NCI-H524 (cell line): ENCODE measurements at places on chromosomes 12 and 14.
A peak's percentile ranks its signal among the peaks of the same experiment; 100 is the strongest.

DNA sequence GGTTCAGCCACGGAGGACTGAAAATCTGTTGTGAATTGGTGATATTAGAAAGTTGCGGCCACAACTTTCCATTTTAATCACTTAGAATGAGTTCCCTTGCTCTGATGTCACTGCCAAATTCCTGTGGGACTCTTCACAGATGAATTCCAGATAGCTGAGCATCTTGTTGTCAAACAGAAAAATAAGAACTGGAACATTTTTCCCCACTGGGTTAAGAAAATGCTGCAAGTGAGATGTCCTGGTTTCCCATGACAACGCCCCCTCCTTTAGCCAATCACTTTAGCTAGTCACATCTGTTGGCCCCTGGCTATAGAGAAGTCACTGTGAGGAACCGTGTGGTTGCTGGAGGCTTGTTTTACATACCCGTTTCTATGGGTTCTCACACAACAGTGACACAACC is 135.9 kb downstream of the KTN1 start:
- DNase-seq: no peak

DNA sequence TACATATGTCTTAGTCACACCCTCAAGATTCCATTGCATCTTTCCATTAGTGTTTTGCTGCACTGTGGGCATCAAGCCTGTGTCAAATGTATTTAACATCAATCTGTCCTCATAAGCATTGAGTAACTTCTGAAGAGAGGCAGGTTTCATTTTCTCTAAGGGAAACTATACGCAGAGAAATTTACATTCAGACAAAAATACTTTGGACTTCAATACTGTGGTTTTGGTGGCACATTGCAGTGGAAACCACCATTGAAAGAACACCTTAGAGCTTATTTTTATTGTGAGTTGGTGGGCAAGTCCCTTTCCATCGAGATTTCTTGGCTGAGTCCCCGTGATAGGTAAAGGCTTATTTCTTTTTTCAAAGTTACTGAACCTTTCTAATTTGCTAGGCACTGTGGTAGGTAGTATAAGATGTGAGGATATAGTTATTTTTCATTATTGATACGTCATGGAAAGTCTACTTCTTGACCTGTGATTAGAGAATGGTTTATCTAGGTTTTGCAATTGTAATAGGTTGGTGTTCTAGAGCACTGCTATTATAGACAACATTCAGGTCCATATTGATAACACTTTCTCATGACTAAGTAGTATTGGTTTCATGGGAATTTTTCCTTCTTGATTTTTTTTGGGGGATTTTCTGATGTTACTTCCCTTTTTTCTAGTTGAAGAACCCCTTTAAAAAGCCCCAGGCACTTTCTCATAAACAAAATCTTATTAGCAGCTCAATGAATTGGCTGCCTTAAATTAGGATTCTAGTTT is 81.9 kb downstream of the CFAP54 start:
- DNase-seq: no peak

- no peak for DNase-seq
These were observed 360.4 kb downstream of the PCNX1 start for GRCh38 chr14:71267691-71268090.

GRCh38 chr12:93825931-93826555 is 148.9 kb downstream of the CRADD start:
- DNase-seq: no peak

DNA sequence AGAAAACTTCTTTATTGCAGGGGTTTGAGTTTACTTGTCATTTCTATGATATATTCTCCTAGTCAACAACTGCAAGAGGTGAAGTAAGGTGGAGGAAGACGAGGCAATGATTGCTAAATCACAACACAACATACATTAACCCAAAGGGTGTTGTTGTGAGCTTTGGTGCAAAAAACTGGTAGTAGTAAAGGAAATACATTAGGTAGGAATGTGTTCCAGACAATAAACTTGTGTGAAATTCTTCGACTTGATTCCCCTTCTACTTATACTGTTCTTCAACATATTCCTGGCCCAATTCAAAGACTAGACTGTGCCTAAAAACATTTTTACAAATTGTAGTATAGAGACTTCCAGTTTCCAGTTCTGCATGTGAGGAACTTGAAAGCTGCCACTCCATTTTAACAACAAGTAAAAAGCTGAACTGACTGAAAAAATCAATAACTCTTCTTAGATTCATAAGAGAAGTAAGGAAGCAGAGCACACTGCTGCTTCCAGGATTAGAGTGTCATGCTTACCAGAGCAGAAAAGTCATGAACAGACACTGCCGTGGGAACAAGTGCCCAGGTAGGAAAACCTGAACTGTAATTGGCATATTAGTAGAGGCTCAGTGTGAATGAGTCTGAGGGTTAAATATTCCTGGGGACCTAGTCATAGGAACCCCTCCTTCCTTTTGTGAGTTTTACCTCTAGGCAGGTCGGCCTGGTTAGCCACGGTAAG is 22.2 kb downstream of the COX8C start:
- DNase-seq: no peak

DNA sequence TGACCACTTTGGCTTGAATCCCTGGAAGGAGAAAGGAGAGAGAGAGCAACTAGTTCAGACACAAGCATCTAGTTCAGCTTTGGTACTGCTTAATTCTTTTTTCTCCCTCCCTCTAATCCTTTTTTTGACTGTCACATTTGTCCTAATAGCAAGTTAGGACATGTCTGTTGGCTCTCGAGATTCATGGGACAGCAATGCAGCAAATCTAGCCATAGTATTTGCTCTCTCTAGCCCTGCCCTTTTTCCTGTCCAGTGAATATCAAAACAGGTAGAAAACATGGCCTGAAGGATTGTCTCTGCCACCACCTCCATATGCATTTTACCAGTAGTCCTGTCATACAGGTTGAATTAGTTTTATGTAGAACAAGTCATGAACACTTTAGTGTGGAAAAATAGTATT is 116.4 kb downstream of the PTPRB start:
- no peak for DNase-seq

GRCh38 chr14:92658160-92658559 is 90.3 kb downstream of the LGMN start:
- DNase-seq: no peak

DNA sequence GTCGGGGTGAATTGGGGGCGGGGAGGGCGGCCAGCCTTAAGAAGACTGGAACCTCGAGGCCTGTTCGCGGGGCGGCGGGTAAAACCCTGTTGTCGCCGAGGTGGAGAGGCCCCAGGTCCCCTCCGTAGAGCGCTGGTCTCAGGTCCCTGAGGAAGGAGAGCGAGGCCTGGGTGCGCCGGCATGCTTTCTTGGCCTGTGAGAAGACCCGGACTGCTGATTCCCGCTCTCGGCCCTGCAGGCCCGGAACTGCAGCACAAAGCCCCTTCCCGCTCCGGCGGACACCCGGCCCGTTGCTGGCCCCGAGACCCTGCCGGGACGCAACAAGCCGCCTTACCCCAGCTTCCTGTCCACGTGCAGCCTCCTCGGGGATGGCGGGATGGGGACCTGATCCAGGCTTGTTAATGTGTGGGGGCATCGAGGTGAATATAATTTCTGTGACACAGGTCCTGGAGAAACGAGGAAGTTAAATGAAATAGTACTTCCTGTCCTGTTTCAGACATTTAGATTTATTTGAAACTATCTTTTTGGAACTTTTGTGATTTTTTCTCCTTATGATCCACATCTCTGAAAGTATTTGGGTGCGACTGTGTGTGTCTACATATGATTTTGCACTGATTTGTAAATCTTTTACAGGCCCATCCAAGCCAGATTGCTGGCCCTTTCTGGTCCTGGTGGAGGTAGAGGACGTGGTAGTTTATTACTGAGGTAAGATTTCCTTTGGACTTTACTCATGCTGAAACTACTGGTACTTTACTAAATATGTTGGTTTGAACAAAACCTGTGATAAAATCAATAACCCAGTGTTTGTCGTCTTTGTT is 600 bp downstream of the PNN start:
- peak; percentile 26 for DNase-seq

DNA sequence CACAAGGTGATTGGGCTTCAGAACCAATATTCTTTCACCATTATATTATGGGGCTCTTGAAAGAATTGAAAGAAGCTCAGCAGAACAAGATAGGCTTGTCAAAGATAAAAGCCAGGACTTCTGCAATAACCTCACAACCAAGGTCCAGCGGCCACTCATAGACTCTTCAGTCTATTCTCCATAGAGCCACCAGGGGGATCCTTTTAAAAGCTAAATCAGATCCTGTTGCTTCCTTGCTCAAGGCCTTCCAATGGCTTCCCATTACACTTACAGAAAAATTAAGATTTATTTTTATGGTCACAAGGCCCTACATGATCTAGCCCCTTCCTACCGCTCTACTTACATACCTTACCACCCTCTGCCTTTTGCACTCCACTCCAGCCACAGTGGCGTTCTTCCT is 169.6 kb downstream of the C12orf42 start:
- DNase-seq: peak; percentile 50

DNA sequence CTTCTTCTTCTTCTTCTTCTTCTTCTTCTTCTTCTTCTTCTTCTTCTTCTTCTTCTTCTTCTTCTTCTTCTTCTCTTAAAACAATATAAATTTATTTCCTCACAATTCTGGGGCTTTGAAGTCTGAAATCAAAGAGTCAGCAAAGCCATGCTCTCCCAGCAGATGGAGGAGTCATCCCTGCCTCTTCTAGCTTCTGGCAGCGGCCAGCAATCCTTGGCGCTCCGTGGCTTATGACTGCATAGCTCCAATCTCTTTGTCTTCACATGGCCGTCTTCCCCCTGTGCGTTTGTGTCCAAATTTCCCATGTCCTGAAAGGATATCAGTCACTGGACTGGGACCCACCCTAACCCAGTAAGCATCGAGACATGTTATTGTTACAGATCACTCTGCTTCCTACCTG is 22.9 kb downstream of the KCNA1 start:
- DNase-seq: no peak

DNA sequence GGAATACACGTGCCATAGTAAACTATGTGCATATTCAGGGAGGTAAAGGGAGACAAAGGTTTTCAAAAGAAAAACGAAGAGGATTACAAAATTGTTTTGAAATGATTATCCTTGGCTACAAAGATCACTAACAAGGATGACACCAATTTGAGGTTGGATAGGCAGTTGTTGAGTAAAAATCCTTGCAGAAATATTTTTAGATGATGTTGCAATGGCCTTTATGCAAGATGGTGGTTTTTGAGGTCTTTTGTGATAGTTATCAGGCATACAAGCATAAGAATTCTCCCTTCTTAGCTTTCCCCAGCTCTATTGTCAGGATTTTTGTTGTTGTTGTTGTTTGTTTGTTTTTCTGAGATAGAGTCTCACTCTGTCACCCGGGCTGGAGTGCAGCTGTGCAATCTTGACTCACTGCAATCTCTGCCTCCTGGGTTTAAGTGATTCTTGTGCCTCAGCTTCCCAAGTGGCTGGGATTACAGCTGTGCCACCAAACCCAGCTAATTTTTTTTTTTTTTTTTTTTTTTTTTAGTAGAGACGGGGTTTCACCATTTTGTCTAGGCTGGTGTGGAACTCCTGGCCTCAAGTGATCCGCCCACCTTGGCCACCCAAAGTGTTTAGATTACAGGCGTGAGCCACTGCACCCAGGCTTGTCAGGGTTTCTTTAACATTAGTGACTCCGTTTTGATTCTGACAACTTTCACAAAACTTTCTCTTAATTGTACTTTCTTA is 7.8 kb downstream of the RNASE1 start:
- DNase-seq: no peak

GRCh38 chr14:68268719-68269118 is 449.1 kb downstream of the RAD51B start:
- DNase-seq: no peak

GRCh38 chr12:9706086-9706685 is 26.7 kb downstream of the CLECL1 start:
- no peak for DNase-seq

DNA sequence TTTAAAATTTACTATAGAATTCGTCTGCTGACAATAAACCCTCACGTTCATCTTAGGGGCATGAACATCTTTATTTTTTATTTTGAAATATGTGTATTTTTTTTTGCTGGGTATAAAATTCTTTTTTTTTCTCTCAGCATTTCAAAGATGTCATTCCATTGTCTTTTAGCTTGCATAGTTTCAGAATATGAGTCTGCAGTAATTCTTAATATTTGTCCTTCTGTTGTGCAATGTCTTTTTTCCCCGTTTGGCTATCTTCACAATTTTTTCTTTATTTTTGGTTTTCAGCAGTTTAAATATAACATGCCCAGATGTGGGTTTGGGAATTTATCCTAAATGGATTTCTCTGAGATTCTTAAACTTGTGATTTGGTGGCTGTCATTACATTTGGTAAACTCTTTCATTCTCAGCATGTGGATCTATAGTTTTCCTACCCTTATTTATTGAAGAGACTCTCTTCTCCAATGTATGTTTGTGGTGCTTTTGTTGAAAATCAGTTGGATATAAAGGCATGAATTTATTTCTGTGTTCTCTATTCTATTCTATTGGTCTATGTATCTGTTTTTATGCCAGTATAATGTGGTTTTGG is 37.8 kb upstream of the PLBD1 start:
- DNase-seq: no peak

- DNase-seq: peak; percentile 23
These were observed 134.8 kb upstream of the VRK1 start for GRCh38 chr14:96662116-96662970.

DNA sequence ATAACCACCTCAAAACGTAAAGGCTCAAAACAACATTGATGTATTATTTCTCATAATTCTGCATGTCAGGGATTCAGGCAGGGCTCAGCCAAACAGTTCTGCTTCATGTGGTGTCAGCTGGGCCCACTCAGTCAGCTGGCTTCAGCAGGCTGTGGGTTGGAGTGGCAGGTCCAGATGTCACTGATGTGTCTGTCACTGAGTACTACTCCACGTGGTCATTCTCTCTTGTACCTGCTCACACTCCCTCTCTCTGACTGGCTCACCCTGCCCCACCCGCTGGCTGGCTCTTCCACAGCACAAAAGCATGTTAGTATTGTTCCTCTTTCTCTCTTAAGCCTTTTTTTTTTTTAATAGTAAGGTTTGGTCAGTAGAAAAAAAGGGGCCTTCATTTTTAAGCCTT is 182.4 kb downstream of the DICER1 start:
- DNase-seq: peak; percentile 71

GRCh38 chr12:6341417-6342139 is at the start of gene TNFRSF1A:
Gene TNFRSF1A, minus strand, starts transcription at chr12:6342076. Its CDS starts 262 bp downstream, at chr12:6341814.
- DNase-seq: no peak

DNA sequence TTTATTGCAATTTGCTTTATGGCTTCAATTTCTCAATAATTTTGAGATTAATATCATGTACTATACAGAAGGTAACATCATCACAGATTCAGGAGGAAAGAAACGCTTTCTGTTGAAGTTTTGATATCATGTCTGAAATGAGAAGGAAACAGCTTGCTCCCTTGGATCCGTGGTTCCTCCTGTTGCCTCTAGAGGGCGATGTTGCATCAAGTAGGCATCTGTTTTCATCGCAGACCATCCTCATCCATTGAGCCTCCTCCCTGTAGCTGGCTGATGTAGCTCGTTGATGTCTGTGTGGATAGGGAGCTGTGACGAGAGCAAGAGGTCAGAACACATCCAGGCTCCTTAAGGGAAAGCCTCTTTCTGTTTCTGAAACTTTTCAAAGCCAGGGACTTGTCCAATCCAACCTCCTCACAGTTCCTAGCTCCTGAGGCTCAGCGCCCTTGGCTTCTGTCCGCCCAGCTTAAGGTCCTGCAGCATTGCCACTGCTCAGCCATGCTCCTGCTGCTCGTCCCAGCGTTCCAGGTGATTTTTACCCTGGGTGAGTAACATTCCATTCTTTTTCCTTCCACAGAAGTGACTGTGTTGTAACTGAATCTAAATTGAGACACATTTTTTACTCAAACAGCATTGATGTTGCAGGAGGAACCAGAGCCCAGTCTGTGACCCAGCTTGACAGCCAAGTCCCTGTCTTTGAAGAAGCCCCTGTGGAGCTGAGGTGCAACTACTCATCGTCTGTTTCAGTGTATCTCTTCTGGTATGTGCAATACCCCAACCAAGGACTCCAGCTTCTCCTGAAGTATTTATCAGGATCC is 304.8 kb upstream of the OR4E1 start:
- peak; percentile 19 for DNase-seq

- no peak for DNase-seq
These were observed 24.3 kb downstream of the ANAPC7 start for GRCh38 chr12:110379197-110379596.
